Lung (tissue), 17 donors: ENCODE measurements at places on chromosomes 16 and 17. TPM values are rescaled to one million over a fixed set of nuclear protein-coding genes. Genes with fewer than 3 reads are reported as not detected.

- H3K4me3 ChIP-seq = no peak overlapping the region
- H3K27me3 ChIP-seq = no peaks in the 10 kb centered on the region
- no peaks in the 10 kb centered on the region for H3K4me1 ChIP-seq
- DNase-seq = no peak
These were observed 27.7 kb upstream of the DHX8 start for GRCh38 chr17:43456029-43456428.

- H3K4me1 ChIP-seq = peaks cover 11% of the 10 kb centered on the region
- peaks cover 33% of the 10 kb centered on the region for H3K27me3 ChIP-seq
- no peak overlapping the region for H3K27ac ChIP-seq
- H3K4me3 ChIP-seq = no peak overlapping the region
These were observed 4.0 kb downstream of the NOG start for GRCh38 chr17:56597495-56597990.

GRCh38 chr16:55390630-55391237 lies 66.7 kb downstream of the IRX6 start:
- no peaks in the 10 kb centered on the region for H3K4me1 ChIP-seq
- H3K27me3 ChIP-seq = no peaks in the 10 kb centered on the region
- no peak overlapping the region for H3K4me3 ChIP-seq
- H3K27ac ChIP-seq = no peak overlapping the region

The TBC1D3C gene
- total RNA-seq = 1.00 TPM
